D721Med (cell line): ENCODE measurements at places on chromosomes 5 and 9.

DNA sequence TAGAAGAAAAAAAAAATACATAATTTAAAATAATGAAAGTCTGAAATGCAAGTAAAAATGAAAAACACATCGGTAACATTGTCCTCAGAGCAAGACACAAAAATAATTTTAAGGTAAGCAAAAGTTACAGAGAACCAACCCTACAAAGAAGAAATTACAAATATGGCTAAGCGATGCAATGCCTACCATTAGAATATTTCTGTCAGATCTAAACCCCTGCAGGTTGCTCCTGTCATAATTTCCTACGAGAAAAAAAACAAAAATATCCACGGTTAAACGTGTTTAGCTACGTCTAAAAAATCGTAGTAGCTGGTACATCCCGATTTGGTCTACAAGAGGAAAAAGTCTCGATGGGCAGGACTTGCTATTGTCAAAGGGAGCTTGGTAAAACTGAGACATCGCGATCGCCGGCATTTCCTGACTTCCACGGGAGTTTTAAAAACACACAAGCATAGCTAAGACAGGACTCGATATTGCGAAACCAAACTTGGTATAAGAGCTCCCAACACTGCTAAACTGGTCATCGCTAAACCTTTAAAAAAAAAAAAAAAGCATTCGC lies 1.1 kb upstream of the ANXA2R start:
- no peak for DNase-seq

DNA sequence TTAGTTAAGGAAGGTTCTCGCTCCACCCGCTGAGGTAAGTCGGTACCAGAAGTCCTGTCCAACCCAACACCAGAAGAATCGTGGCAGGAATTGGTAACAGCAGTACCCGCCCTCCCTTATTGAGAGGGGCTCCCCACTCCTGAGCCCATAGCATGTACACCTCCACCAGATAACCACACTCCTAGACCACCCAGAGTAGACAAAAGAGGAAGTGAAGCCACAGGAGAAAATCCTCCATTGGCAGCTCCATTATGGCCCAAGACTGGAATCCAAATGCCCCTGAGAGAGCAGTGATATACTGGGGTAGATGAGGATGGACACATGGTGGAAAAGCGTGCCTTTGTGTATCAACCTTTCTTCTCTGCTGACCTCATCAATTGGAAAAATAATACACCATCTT lies 106.1 kb upstream of the EPB41L4A start:
- DNase-seq, result no peak

DNA sequence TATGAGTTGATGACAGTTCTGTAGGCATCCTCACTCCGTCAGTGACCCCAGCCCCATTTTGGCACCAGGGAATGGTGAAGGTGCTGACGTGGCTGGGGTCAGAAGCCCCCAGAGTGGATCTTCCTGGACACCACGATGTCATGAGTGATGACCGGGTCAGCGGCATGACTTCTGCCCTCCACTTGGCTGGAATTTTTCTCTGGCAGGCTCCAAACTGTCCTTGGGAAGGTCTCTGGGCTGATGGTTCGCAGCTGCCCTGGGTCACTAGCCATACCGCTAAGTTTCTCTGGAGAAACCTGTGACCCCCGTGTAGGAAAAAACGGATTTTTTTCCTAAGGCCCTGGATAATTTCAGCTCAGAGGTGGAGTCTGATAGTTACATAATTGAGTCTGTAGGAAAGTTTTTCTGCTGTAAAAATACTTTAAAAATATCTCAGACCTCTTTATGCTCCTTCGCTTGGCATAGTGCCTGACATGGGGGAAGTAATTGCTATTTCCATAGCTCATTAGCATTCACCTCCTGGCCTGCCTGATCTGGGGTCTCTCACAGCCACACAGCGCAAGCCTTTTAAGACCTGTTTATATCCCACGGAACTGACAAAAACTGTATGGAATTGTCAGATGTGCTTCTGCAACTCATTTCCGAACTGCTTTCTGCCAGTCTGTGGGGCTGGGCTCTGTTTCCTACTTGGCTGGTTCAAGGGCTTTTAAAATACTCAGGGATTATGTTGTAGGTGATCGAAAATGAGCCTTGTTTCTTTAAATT lies 69.2 kb downstream of the ANGPTL2 start:
- DNase-seq, result no peak

GRCh38 chr5:147989994-147990393 lies 73.8 kb upstream of the SPINK5 start:
- DNase-seq, result no peak

GRCh38 chr9:110328763-110329162 lies 8.9 kb downstream of the TXNDC8 start:
- DNase-seq, result no peak

- DNase-seq, result no peak
Measured at GRCh38 chr9:115877852-115878438, 275.6 kb upstream of the PAPPA start.

GRCh38 chr9:134178768-134179551 lies 14.6 kb upstream of the RNU6ATAC start:
- DNase-seq, result no peak

GRCh38 chr9:90449213-90449925 lies 193.3 kb downstream of the DIRAS2 start:
- DNase-seq, result no peak

GRCh38 chr9:98970532-98971041 lies 26.9 kb downstream of the COL15A1 start:
- no peak for DNase-seq

- no peak for DNase-seq
Measured at GRCh38 chr9:93942161-93942560, 13.0 kb downstream of the BARX1 start.
